Ammon's horn (tissue), 1 donor: ENCODE measurements at places on chromosomes 11 and 22.
A peak's percentile ranks its signal among the peaks of the same experiment; 100 is the strongest.

DNA sequence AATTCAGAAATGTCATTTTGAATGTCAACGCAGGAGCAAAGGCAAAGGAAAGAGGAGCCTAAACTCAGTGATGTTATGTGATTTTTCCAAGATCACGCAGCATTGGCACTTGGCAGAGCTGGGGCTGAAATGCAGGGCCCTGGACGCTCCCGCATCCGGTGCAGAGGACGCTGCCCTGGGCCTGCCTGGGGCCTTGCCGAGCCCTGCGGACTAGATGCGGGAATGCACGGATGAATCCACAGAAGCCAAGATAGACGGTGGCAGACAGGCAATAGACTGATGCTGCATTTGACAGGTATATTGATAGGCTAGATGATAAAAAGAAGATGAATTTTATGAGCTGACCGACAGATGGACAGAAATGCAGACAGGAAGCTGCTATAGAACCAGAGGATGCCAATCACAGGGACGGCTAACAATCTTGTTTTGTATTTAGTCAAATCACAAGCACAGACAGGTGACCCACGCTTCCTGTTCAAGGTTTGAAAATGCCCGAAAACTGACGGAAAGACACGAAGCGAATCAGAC, 696 bp upstream of the MARK2 start:
- DNase-seq, result no peak

DNA sequence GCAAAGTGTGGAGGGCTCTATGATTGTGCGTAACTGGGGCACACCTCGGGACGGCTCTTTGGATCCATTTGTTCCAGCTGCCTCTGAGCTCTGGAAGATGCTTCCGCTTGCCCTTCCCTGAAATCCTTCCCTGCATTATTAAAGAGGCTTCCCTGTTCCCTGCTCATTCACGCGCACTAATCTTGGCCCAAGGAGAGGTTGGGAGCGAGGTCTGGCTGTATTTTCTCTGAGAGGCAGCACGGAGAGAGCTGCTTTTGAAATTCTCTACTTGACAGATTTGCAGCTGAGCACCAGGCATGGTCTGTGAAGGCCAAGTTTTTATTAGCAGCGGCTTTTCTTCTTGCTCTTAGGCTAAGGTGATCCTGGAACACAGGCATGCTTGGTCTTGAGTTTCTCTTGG, 94.8 kb upstream of the NTM start:
- peak; percentile 69 for DNase-seq

- no peak for DNase-seq
These were observed 252.0 kb downstream of the BRD1 start for GRCh38 chr22:49575703-49576081.

DNA sequence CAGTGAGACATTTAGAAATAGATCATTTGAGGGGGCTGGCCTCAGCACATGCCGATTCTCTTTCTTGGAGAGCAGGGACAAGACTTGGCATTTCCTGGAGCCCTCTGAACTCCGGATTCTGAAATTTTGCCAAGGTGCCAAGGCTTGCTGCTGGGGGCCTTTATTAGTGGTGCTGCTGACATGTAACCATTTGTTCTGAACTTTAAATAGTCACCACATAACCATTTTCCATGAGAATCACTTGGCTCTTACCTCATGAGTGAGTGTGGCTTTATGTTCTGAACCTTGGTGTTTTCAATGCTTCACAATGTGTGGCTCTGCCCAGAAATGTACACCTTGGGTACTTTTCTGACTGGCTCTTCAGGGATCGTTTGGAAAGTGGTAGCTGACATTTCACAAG, 33.3 kb downstream of the SYT13 start:
- DNase-seq, result no peak

DNA sequence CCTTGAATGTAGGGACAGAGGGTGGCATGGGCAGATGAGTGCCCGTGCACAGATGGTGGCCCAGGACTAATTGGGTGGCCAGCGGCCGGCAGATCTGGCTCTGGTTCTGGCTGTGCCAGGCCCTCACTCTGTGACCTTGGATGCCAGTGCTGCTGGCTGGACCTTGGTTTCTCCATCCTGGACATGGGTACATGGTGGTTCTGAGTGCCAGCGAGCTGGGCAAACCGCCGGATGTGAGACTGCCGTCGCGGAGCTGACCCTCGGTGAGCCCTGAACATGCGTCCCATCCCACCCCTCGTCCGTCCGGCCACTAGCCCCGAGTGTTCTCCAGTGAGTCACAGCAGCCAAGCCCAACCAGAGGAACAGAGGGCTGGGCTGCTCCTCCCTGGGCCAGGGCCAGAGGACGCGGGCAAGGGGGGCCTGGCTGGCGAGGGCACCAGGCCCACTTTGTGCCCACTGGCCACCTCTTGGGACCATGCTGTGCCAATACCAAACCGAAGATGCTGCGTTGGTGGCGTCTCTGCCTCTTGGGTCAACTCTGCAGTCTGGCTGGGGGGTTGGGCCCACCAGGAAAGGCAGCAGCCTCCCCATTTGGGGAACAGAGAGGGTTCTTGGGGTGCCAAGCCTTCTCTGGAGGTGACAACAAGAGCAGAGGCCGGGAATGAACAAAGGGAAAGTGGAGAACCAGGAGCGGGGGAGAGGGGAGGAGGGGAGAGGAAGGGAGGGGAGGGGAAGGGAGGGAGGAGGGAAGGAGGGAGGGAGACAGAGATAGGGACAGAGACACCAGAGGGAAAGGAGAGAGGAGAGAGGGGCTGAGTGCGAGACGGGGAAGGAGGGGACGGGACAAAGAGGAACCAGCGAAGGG, 10.7 kb downstream of the LSP1 start:
- DNase-seq, result peak; percentile 76

DNA sequence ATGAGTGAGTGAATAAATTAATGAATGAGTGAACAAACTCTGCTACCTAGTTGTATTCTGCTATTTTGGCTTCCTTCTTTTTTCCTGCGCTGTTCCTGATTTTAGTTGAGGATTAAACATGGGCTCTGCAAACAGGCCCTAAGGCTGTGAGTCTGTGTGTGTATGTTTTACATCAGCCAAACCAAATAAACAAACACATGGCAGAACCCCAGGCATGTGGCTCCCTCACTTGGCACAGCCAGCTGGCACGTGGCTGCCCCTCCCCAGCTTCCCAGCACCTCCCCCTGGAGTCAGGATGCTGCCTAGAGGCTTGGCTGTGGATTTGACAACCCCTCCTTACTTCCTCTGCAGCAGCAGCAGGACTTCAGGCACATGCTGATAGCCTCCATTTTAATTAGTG, 593.2 kb downstream of the INSC start:
- DNase-seq, result peak; percentile 29

DNA sequence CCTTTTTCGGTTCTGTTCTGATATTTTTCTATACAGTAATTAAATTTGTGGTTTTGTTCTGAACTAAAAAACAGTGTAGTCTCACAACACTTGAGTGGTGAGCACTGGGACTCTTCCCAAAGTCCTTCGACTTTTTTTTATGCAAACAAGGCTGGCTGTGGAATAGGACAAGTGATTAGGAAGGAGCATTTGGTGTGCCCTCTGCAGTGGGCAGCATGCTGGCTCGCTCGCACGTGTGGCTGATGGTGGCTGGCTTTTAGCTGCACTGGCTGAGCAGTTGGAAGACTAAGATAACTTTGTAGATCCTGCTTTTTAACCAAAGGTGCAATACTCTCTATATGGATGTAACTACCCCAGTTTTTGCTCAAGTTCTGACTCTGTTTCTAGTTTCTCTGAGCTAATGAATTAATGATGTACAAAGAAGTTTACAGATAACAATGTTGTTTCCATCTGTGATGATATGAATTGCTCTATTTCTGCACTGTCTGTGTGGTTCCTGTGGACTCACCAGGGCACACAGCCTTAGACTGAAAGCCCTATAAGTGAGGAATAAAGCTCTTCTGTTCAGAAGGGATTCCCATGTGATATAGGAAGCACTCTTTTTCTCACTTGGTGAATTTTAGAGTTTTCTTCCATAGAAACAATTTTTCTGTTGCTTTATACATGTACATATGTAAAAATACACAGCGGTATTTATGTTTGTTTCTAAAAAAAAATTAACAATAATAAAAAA, 143.1 kb upstream of the RASSF10 start:
- no peak for DNase-seq

DNA sequence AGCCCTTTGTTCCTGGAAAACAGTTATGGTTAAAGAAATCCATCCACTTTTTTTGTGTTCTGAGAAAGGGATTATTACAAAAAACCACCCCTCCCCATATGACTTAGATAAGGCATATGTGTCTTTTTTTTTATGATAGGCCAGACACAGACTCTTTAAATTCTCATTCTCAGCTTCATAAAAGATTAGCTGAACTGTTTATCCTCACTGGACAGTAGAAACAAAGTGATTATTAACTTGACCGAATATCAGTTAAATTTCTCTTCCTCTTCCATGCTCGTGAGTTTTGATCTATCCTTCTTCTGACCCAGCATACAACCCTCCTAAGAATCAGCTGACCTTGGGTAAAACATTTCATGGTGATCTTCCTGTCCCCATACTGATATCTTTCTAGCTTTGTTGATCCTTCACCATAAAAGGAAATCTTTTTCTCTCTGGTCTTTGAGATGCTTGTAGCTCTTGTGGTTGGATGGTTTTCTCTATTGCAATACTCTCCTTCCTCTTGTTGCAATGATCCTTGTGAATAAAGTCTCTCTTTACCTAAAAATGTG, 26.2 kb downstream of the OR2AG2 start:
- no peak for DNase-seq

- no peak for DNase-seq
These were observed 34.7 kb upstream of the TMPRSS4 start for GRCh38 chr11:118042141-118042540.

- DNase-seq, result no peak
These were observed 25.4 kb downstream of the ST3GAL4 start for GRCh38 chr11:126380909-126381308.

DNA sequence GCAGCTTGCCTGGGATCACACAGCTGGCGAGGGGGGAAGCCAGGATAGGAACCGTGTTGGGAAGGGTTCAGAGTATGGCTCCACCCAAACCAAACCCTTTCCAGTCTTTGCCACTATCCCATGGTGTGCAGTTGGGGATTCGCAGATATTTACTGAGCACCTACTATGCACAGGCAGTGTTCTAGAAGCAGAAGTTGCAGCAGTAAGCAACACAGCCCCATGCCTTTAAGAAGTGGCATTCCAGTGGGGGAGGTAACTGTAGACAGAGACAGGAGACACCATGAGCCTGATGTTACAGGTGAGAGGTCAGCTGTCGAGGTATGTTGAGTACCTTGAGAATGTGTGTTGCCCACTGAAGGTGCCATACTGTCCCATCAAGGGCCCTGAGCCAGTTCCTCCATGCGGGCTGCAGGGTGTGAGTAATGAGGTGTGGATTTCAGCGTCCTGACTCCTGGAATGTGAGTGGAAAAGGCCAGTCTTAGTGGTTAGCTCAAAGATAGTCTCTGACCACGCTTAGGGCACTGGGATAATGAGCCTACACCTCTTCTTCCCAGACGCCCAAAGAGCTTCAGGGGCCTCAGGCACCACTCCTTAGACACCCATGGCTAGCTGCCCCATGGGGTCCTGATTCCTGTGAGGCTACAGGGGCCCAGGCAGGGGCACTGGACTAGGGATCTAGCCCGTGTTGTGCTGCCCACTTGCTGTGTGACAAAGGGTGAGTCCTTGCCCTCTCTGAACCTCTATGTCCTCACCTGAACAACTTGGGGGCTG, 71.8 kb upstream of the TP53I11 start:
- no peak for DNase-seq

DNA sequence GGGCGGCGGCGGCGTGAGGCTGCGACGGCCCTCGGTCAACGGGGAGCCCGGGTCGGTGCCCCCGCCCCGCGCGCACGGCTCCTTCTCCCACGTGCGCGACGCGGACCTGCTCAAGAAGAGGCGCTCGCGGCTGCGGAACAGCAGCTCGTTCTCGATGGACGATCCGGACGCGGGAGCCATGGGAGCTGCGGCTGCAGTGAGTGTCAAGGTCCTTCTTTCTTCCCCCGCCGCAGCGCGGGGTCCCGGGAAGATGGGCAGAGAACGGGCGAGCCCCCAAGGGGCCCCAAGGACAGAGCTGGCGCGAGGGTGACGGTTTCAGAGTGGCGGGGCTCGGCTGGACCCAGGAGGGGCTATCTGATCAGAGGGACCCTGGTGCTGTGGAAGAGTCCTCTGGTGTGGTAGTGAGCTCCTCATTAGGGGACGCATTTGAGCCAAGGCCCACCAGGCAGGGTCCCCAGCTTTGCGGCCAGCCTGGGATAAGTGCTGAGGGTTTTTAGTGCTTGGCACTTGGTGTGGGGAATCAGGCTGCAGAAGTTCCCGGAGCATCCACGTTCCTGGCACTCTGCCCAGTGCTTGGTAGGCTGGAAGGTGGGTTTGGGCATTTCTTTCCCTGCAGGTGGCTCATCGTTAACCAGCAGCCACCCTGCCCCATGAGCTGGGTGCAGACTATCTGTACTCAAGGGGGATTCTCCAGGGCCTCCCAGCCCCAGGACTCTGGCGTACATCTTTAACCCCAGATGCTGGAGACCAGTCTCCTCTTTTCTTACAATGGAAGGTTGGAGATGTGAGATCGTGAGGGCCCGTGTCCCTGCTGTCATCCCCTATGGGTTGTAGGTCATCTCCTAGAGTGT, 9.8 kb downstream of the EHBP1L1 start:
- DNase-seq, result no peak

GRCh38 chr11:10289765-10290380, 4.1 kb downstream of the SBF2 start:
- DNase-seq, result no peak

GRCh38 chr22:44332946-44333345, 20.2 kb upstream of the SHISAL1 start:
- DNase-seq, result no peak

DNA sequence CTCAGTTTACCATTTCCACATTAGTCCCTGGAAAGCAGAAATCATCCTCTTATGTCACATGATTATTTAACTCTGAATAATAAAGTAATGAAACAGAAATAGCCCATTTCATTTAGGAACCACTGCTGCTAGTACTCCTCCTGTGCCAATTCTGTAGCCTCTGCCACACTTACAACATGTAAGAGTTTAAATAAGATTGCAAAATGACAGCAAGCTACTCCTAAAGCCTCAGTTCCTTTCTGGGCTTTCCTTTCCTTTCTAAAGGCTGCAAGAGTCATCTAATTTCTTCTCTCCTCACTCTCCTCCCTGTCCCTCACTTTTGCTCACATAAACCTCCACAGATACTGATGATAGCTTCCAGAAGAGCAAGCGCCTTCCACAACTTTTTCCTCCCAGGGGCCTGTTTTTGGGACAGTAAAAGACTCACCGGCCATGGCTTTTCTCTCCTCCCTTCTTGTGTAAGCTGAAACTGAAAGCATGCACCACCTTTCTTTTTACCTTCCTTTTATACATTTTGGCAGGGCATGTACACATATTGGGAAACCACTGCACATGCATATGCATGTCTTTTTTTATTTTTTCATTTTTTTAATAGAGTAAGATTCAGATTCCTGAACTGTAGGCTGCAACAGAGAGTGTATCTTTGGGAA, 38.5 kb downstream of the CARD18 start:
- DNase-seq, result no peak
